Stomach (tissue), 19 donors: ENCODE measurements at places on chromosomes 4 and X. TPM values are rescaled to one million over a fixed set of nuclear protein-coding genes. Genes with fewer than 3 reads are reported as not detected.
A peak's percentile ranks its signal among the peaks of the same experiment; 100 is the strongest.

DNA sequence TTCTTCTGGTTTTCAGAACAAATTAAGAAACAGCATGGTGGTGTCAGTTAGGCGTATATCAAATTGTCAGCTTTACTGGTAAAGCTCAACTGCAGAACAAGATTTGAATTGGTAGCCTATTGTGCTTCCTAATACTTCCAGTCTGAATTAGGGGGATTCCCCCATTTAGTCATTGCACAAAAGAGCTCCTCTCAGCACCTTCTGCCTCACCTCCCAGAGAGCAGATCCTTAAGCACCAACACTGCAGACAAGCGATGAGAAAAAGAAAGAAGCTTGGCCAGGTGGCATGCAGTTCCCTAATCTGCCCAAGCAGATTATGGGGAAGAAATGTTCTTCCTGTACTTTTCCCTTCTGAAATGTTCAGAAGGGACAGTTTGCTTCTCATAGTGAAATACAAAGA lies 9.2 kb downstream of the MAP9 start:
- H3K4me3 ChIP-seq, result no peak overlapping the region
- H3K27me3 ChIP-seq, result no peaks in the 10 kb centered on the region
- H3K27ac ChIP-seq, result no peak overlapping the region
- H3K4me1 ChIP-seq, result no peaks in the 10 kb centered on the region
- no peak for DNase-seq
- peaks cover 30% of the 10 kb centered on the region for H3K36me3 ChIP-seq

DNA sequence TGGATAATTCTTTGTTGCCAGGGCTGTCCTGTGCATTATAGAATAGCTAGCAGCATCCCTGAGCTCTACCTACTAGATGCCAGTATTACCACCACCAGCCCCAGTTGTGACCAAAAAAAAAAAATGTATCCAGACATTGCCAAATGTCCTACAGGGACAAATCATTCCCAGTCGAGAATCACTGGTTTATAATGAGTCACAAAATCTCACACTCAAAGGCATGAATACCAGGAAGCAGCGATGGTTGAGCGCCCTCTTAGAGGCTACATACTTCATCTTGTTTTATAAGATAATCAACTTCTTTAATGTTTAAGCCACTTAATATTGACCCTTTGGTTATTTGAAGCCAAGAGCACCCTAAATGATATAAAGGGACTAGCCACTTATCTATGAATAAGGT lies 297.3 kb downstream of the DHX15 start:
- H3K4me1 ChIP-seq, result no peaks in the 10 kb centered on the region
- no peak for DNase-seq
- no peaks in the 10 kb centered on the region for H3K27me3 ChIP-seq

GRCh38 chrX:124895947-124896346 lies 423.7 kb upstream of the TEX13C start:
- H3K4me3 ChIP-seq, result no peak overlapping the region
- H3K27me3 ChIP-seq, result no peaks in the 10 kb centered on the region
- no peaks in the 10 kb centered on the region for H3K36me3 ChIP-seq
- no peak for DNase-seq
- no peaks in the 10 kb centered on the region for H3K4me1 ChIP-seq

GRCh38 chr4:7103607-7104365 lies 35.9 kb upstream of the GRPEL1 start:
- peaks cover 38% of the 10 kb centered on the region for H3K4me1 ChIP-seq
- H3K36me3 ChIP-seq, result no peaks in the 10 kb centered on the region
- peak overlapping the region; percentile 92 for H3K27ac ChIP-seq
- peak; percentile 89 for DNase-seq
- H3K4me3 ChIP-seq, result peak overlapping the region; percentile 56
- no peaks in the 10 kb centered on the region for H3K27me3 ChIP-seq

TAF7L gene
- total RNA-seq, result not detected

- no peaks in the 10 kb centered on the region for H3K4me1 ChIP-seq
- H3K4me3 ChIP-seq, result no peak overlapping the region
- no peaks in the 10 kb centered on the region for H3K36me3 ChIP-seq
- H3K27me3 ChIP-seq, result no peaks in the 10 kb centered on the region
Observed at GRCh38 chr4:14035076-14035475, 407.6 kb upstream of the BOD1L1 start.

GRCh38 chr4:26764231-26764630 lies 96.4 kb upstream of the STIM2 start:
- H3K27me3 ChIP-seq, result no peaks in the 10 kb centered on the region
- no peak overlapping the region for H3K4me3 ChIP-seq
- DNase-seq, result no peak
- H3K4me1 ChIP-seq, result no peaks in the 10 kb centered on the region

GRCh38 chrX:140064993-140065392 lies 99.7 kb upstream of the CXorf66 start:
- H3K4me1 ChIP-seq, result no peaks in the 10 kb centered on the region
- no peak for DNase-seq
- H3K4me3 ChIP-seq, result no peak overlapping the region
- H3K27me3 ChIP-seq, result no peaks in the 10 kb centered on the region

DNA sequence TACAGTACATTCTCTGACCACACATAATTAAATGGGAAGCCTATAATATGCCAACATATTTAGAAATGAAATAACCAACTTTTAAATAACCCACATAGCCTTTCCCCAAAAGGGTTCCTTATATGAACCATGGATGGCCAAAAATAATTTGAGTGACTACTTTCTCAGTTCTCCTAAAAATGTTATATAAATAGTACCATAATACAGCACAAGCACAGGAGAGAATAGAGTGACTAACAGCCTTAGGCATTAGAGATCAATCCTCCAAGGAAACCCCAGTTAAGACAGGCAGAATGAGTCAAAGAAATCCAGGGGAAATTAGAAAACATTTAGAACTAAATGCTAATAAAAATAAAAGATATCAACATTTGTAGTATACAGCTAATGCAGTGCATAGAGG lies 50.2 kb downstream of the ANKRD17 start:
- no peak overlapping the region for H3K27ac ChIP-seq
- H3K4me3 ChIP-seq, result no peak overlapping the region
- DNase-seq, result no peak

DNA sequence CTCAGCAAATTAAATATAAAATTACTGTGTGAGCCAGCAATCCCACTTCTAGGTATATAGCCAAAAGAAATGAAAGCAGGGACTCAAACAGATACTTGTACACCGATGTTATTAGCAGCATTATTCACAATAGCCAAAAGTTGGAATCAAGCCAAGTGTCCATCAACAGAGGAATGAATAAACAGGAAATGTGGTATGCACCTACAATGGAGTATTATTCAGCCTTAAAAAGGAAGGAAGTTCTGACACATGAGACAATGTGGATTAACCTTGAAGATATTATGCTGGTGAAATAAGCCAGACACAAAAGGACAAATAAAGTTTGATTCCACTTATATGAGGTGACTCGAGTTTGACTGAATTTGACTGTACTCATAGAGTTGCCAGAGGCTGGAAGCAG lies 108.3 kb upstream of the DUSP21 start:
- H3K36me3 ChIP-seq, result no peaks in the 10 kb centered on the region
- H3K4me3 ChIP-seq, result no peak overlapping the region
- DNase-seq, result no peak
- no peaks in the 10 kb centered on the region for H3K27me3 ChIP-seq
- H3K27ac ChIP-seq, result no peak overlapping the region
- H3K4me1 ChIP-seq, result no peaks in the 10 kb centered on the region

CPEB2 gene
- total RNA-seq, result 24.6 TPM

DNA sequence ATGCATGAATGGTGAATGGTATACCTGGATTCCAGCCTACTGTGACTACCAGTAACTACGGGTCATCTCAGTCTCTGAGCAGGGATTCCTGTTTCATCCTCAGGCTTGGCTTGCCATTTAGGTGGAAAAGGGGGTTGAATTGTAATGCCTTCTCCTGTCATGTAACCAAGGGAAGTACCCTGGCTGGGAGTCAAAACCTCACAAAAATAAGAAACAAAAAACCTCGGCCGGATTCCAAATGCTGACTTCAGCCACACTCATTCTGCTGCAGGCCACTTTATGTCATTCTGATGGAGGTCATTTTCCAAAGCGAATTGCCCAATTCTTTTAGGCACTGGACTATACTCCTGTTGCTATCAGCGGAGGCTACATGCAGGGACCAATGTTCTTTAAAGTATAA lies 324.7 kb downstream of the LDB2 start:
- no peaks in the 10 kb centered on the region for H3K36me3 ChIP-seq
- no peaks in the 10 kb centered on the region for H3K4me1 ChIP-seq
- H3K4me3 ChIP-seq, result no peak overlapping the region
